ENCODE measurements at places on chromosomes 4 and X.

- no peak for DNase-seq
These were observed 1753.2 kb upstream of the PCDH7 start for GRCh38 chr4:28966982-28967381.

DNA sequence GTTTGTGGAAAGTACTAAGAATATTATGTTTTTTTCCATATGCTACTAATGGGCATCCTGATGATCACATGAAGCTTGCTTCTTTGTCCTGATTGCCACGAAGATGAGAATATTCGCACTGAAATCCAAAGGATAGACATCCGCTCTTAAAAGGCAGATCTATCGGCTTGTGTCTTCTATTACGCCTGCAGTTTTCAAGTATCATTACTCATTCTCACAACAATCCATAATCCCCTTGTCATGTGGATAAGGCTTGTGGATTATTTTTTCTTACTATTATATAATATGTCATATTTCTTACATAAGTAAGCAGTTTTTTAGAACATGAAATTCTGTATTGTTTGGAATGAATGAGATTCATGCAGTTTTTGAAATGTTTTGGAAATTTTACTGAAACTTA is 62.8 kb downstream of the KCNIP4 start:
- DNase-seq: no peak

DNA sequence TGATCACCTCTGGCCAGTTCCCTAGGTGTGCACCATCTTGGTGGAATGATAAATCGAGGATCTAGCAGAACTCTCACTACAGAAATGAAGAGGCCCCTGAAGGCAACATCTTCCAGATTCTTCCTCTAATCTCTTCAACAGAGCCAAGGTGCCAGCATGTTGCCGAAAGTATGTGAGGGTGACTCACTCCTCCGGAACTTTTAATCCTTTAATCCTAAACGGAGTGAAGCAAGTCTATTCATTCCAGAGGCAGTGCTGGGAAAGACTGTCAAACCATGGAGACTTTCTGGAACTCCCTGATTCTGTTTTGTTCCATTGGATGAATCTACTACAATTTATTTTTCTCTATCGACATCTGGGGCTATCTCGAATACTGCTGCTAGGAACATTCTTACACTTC is 68.7 kb downstream of the SUPT20HL2 start:
- DNase-seq: no peak

DNA sequence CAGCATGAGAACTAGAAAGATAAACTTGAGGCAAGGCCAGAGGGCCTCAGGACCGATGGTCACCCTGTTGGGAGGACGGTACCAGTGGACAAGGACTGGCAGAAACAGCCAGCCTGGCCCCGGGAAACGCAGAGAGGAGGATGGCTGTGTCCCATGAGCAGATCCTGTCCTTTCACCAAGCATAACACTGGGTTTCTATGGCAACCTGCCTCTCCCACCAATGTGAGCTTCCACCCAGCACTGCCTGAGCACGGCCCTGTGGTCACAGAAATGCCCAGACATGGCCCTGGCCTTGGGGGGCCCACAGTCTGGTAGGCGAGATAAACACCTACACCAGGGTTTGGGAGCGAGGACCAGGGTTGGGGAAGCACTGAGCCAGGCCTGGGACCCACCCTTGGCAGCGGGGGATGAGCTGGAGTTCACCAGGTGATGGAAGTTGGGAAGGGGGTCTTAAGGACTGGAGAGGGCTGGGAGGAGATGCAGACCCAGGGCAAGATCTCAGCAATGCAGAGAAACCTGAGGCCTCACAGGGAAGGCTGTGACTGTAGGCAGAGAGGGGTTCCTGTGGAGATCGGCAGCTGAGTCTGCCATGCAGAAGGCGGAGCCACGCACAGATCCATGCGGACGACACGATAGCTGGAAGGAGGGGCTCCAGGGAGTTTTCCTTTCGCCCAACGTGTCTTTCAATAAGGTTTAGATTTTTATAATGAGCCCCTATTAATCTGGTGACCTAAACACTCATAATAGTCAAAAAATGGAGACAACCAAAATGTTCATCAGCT is 32.7 kb upstream of the CRMP1 start:
- no peak for DNase-seq

DNA sequence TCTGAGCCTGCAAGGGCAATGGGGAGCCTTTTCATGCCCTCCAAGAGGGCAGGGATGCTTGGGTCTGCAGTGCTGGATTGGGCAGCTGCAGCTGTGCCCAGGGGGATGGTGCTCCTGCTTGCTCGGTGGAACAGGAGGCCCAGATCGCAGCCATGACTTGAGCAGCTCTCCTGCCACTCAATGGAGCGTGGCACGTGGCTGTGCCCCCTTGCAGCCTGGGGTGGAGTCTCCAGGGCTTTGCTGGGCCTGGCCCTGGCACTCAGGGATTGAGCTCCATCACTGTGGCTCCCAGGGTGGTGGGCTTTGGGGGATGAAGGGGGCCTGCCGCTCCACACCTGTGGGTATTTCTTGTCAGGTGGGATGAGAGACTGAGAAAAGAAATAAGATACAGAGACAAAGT is 53.4 kb upstream of the IBSP start:
- no peak for DNase-seq

- no peak for DNase-seq
These were observed 172.9 kb upstream of the GYPA start for GRCh38 chr4:144313370-144313769.

- DNase-seq: no peak
These were observed 691 bp downstream of the MAGED1 start for GRCh38 chrX:51893931-51894696.

DNA sequence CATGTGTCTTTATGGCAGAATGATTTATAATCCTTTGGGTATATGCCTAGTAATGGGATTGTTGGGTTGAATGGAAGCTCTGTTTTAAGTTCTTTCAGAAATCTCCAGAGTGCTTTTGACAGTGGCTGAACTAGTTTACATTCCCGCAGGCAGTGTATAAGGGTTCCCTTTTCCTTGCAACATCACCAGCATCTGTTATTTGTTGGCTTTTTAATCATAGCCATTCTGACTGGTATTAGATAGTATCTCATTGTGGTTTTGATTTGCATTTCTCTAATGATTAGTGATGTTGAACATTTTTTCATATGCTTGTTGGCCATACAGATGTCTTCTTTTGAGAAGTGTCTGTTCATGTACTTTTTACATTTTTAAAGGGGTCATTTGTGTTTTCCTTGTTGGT is 129.8 kb downstream of the TBCK start:
- no peak for DNase-seq

GRCh38 chr4:145231906-145232700 is 51.7 kb upstream of the OTUD4 start:
- no peak for DNase-seq

DNA sequence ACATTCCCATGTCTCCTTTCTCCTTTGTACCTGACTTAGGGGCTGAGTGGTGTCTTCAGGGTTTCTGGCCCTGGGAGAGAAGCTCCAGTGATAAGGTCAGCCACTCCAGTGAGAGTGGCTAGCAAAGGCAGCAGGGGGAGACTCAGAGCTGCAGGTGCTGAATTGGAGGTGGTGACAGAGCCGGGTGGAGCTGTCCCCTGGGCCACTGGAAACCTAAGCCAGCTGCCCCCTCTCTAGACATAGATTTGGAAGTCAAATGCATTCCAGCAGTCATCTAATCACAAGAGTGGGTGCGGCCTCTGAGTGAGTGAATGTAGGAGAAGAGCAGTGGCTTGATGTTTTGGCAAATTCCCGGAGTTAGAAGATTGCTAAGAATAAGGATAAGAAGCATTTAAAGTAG is 28.5 kb downstream of the TRIM2 start:
- DNase-seq: no peak

DNA sequence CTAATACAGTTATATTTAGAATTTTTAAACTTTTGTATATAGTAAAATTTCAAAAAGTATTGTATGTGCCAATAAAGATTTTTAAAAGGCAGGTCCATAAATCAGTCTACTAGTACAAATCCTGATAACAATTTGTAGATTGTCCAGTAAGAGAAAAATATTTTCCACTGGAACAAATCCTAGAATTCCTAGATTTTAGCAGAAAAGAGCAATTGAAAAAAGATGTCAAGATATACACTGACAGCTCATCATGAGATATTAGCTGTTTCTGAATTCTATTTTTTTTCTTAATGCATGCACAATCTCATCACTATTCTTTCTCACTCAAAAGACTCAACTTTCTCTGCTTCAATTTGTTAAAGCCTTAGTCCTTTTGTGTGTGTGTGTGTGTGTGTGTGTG is 289.2 kb upstream of the MAD2L1 start:
- no peak for DNase-seq

DNA sequence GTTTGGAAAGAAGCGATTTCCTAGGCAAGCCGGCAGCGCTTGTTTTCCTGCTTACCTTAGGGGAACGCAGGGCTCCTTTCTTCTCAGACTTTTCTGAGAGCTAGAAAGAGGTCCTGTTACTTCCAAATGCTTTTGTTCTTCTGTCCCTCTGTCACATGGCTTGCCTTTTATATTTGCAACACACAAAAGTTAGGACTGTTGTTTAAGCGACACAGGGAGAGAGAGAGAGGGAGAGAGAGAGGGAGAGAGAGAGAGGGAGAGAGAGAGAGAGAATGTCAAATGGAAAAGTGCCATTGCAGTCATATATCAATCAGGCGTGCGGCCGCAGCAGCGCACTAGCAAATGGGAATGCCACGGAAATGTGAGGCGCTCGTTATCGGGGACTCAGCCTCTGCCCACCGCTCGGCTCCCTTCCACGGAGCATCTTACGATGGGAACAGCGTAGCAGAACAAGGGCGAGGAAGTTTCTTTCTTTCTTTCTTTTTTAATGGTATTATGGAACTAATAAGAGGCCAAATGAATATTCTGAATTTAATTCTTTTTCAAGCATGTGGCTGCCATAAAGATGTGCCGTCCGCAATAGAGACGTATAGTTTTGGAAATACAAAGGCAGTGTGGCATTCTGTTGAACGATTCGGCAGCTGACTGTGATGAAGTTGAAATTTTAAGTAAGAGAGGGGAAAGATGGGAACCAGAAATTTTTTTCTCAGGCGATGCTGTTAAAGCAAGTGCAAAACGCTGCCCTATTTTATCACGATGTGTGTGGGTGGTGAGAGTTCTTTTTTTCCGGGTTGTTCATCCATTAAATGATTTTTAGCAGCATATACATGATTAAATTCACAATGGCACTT is at the start of gene NDP:
NDP (minus strand) TSS at position 142 of the 851 bp plus-strand sequence. CDS start 14,745 bp downstream, outside the sequence.
- DNase-seq: no peak

- no peak for DNase-seq
These were observed 195.4 kb upstream of the HHIP start for GRCh38 chr4:144450526-144450925.

DNA sequence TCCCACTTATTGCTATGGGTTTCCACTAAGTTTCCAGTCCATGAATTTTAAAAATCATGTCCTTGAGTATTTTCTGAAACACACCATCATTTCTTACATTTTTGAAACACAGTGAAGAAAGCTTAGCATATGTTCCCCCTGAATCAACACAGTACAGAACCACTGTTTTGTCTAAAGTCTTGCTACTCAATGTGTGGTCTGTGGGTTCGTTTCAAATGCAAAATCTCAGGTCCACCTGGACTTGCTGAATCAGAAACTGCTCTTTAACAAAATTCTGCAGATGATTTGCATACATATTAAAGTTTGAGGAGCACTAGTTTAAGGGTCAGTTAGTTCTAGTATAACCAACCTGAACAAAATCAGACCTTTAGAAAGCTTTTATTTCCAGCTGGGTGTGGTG is 60.4 kb downstream of the SUPT20HL2 start:
- DNase-seq: no peak

DNA sequence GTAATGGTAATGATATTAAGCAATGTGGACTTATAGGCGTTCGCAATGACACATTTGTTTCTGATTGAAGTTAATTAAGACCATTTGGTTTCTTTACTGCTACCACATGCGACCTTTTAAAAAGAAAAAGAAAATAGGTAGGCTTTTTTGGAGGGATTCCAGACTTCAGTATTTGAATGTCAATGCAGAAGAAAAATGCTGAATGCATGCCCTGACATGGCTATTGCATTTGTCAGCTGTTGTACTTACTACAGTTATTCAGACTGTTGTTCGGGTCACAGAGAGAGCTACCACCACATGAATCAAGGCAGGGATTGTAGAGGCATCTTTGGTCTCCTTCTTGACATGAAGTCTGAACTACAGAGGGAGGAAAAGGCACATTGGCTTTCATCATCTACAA is 163.7 kb downstream of the CORIN start:
- no peak for DNase-seq

- DNase-seq: no peak
These were observed 17.7 kb upstream of the PITX2 start for GRCh38 chr4:110640576-110640975.

DNA sequence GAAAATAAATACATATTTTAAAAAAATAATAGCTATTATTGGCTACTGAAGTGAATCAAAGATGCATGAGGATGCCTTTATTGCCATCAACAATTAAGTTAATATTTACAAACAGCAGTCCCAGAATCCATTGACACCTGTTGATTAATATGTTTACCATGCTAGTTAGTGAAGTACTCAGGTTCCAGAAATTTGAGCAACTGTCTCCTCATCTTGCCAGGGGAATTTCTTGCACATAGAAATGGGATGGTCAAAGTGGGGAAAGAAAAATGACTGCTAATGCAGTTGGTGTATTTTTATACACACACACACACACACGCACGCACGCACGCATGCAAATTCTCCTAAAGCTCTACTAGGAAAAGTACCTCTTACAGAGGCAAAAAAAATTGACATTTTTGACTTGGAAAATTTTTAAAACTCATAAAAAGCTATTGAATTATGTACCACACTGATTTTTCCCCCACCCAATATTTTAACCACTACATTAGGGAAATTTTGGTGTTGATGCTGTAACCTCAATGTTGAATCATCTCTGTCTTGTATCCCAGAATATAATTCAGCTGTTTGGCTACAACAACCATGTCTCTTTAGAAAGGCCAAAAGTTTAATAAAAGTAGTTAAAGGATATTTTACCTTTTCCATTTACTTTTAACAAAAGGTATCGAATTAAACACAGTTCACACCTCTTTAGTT is 105.3 kb upstream of the TMEM150C start:
- no peak for DNase-seq

GRCh38 chr4:81460191-81460701 is 11.5 kb downstream of the RASGEF1B start:
- no peak for DNase-seq

GRCh38 chrX:153590961-153591956 is 7.7 kb downstream of the CCNQ start:
- DNase-seq: no peak

DNA sequence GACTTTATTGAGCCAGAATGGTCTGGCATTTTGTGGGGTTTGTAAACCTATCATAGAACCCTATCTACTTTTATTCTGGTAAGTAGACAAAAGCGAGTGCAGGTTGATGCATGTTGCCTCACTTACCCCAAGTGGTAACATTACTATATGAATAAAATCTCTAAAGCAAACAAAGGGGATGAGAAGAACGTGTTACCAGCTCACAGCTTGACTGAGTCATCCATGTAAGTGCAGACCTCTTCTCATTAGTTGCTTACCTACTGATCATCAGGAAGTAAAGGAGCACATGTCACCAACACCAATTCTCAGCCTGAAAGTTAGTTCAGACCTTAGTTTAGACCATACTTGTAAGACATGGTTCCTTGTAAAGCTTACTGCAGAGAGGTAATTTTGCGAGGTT is 1328.3 kb downstream of the C4orf33 start:
- DNase-seq: no peak
